ENCODE measurements at places on chromosomes 6 and 20.

DNA sequence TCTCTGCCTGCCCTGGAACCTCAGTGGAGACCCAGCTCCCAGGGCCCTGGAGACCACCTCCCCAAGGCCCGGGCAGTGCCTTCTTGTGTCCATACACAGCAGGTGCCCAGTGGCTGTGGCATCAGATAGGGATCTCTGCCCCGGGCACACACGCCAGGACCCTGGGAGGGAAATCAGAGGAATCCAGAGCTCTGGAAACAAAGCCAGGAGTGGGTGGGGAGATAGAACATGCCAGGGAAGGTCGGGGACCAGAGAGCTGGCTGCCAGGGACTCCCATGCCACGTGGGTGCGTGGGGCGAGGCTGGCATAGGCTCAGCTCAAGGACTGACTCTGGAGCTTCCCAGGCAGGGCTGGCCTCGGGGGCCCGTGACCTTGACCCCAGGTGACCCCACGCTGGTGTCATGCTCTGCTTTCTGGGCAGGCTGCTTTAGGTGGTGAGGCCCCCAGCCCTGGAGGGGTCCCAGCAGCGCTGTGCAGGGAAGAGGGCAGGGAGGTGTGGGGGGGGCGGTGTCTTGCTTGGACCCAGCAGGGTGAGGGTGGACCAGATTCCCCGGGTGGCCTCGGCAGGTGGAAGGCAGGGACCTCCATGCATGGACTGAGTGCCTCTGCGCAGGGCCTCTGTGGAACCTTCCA is 17.6 kb upstream of the GATA5 start:
- no peak for DNase-seq

GRCh38 chr20:45957021-45957941 is 14.7 kb downstream of the ZNF335 start:
- no peak for DNase-seq

DNA sequence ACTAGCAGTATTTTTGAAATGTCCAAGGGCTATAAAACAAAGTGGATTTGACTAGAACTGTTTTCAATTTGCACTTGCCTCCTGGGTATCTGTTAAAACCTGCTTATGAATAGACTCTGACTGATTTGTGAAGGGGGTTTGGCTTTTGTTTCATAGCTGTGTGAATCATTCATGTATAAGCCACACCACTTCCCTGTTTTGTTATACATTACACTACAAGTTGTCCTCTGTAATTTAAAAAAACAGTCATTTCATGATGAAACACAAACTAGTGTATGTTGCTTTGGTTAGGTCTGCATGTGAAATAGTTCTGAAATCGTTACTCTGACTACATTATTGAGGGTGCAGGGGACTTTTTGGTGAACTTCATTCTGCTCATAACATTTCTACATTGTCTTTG is 121.7 kb downstream of the NKAIN2 start:
- DNase-seq: no peak

- DNase-seq: no peak
Measured at GRCh38 chr20:41179961-41180360, 42.6 kb downstream of the PLCG1 start.

DNA sequence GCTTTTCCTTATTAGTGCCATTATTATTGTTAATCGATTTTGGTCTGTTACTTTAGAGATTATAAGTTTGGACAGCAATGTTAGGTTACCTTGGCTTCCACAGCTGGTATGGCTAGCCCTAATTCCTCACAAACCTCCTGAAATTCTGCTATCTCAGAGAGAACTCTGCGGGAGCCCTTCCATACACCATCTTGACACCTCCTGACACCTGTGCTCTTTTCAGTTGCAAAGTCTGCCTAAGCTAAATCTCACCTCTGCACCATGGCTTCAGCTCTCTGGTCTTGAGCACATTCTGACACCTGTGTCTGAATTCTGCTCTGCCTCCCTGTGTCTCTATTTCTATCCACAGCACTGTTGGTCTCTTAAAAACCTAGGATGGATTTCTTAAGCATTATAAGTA is 106.5 kb downstream of the DCDC2 start:
- DNase-seq: no peak

- DNase-seq: no peak
Measured at GRCh38 chr6:96923871-96924493, 546 bp upstream of the KLHL32 start.

GRCh38 chr6:132960720-132961119 is 146.4 kb downstream of the RPS12 start:
- DNase-seq: no peak

GRCh38 chr6:8084586-8084985 is 17.8 kb downstream of the EEF1E1 start:
- no peak for DNase-seq

DNA sequence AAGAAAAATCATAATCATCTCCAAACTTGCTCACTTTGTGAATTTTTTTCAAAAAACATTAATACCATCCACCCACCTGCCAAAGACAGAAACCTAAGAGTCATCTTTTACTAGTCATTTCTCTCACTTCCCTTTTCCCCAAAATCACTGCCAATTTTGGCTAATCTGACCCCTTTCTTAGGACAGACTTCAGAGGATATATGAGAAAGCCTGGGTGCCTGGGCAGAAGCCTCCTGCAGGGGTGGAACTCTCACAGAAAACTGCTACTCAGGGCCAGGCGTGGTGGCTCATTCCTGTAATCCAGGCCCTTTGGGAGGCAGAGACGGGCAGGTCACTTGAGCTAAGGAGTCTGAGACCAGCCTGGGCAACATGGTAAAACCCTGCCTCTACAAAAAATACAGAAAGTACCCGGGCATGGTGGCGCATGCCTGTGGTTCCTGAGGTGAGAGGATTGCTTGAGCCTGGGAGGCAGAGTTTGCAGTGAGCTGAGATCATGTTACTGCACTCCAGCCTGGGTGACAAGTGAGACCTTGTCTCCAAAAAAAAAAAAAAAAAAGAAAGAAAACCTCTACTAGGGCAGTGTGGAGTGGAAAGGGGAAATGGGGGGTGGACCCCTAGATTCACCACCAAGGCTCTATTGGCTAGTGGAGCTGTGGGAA is 3.8 kb downstream of the DEK start:
- DNase-seq: no peak

DNA sequence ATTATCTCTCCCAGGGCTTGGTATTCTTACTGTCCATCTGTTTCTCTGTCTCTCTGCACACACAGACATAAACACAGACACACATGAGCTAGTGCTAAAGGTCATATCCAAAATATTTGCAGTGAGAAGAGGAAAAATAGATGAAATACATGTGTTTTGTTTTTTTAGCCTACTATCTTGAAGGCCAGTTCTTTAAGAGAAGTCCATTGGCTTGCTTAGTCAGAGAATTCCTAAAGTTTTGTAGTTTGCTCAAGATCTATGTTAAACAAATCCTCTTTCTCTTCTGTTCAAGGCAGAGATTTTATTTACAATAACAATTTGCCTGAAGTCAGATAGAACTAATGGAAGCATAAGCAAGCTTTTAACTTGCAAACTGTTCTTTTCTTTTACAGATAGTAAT is 120.0 kb upstream of the AKIRIN2 start:
- DNase-seq: no peak

DNA sequence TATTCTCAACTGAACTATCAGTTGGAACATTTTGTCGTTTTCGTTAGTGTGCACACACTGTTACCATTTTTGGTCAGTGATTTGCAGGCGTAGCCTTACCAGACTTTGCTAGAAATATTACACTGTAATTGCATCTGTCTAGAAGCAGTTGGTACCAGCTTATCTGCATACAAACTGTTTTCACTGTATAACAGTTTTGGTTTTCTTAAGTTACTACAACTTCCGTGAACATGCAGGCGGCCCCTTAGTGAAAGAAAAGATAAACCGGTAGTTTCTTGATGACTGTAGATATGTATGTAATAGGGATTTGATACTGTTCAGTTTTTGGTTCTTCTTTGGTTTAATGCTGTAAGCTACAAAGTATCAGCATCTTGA is 1.3 kb downstream of the DSTN start:
- DNase-seq: no peak

DNA sequence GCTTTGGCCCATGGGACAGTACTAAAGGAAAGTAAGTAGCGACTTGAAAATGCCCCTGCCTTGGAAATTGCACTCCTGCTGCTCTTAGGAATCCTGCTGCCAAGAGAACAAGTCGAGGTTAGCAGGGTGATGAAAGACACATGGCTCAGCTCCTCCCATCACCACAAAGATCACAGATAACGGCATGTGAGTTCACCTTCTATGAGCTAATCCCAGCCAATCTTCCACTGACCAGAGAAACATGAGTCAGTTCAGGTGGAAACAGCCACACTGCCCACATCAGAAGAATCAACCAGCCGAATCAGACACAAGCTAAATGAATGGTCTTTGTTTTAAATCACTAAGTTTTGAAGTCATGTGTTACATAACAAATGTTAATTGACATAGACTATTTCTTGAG is 106.3 kb downstream of the PRKN start:
- DNase-seq: no peak

GRCh38 chr6:104286641-104287040 is 573.1 kb downstream of the HACE1 start:
- no peak for DNase-seq

- DNase-seq: no peak
Measured at GRCh38 chr20:18323705-18324104, 35.4 kb downstream of the ZNF133 start.

GRCh38 chr20:24978513-24978912 is 14.0 kb downstream of the APMAP start:
- DNase-seq: no peak

GRCh38 chr6:33585403-33586107 is 5.5 kb upstream of the BAK1 start:
- DNase-seq: no peak

DNA sequence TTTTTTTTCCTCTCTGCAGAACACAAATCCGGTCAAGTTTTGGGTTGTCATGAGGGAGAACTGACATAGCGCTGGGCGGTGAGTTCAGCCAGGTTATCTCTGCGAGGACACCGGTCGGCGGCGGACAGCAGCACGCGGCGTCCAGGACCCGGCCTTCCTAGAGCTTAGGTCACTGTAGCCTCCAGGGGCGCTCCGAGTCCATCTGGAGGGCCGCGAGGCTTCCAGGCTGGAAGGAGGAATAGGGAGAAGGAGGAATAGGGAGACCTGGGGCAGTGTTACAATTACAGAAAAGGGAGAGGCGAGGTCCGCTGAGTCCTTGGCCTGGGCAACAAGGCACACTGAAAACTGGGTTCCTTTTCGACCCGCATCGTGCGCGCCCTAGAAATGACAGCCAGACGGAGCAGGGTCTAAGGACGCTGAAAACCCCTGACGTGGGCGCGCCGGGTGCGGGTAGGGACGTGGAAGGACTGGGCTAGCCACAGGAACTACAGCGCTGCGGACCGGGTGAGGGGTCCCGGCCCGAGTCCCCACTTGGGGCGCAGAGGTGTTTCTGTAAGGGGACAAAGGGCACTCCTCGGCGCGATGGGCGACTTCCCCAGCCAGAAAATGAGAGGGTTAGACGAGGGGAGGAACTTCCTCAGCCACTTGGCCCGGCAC is 536 bp upstream of the FNDC1 start:
- no peak for DNase-seq

DNA sequence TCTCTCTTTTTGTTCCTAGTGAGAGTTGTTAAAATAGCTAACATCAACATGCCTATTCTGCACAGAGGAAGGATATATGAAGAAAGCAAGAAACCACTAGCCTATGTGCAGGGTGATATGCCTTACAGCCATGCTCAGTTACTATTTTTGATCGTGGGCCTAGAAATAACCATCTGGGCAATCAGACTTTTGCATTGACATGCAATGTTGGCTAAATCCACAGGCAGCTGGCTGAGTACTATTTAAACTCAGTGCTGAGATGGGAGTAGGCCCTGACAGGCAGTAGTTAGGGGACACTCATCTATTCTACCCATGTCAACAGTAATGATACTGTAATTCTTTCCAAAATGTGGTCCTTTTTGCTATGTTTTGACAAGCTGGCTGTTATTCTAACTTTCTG is 89.6 kb downstream of the HDGFL1 start:
- no peak for DNase-seq

- DNase-seq: no peak
Measured at GRCh38 chr6:169163411-169163901, 90.2 kb downstream of the THBS2 start.

- DNase-seq: no peak
Measured at GRCh38 chr6:25004357-25004756, 68.6 kb upstream of the RIPOR2 start.

- no peak for DNase-seq
Measured at GRCh38 chr20:45098103-45098773, 2.7 kb downstream of the KCNS1 start.

GRCh38 chr20:49821870-49822331 is 9.3 kb downstream of the SLC9A8 start:
- DNase-seq: no peak

- DNase-seq: no peak
Measured at GRCh38 chr6:139442188-139442671, 67.8 kb upstream of the CITED2 start.

- DNase-seq: no peak
Measured at GRCh38 chr6:49892280-49892679, 25.9 kb upstream of the CRISP1 start.

DNA sequence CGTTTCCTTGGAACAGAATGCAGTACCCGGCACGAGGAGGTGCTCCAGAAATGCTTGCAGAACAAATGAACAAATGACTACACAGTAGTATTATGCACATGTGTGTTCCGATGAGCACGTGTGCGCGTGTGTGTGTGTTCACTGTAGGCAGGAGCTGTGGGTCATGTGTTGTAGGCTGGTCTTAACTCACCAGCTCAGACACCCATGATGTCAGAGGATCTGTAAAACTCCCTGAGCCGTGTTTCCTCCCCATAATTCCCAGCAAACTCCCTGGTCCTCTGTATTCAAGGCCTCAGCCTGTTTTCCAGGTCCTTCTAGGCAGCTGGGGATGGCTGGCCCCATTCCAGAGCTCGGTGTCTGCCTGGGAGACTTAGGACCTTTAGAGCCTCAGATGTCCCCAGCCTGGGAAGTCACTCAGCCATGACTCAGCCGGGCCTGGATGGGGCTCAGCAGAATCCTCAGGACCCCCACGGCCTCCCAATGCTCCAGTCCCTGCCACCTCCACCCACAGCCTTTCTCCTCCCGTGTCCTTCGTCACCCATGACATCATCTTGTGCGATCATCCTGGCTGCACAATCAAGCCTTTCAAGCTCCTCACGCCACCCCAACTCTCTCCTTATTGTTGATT is 475.0 kb upstream of the SULF2 start:
- DNase-seq: no peak

- DNase-seq: no peak
Measured at GRCh38 chr6:118306392-118307238, 241.5 kb upstream of the PLN start.

DNA sequence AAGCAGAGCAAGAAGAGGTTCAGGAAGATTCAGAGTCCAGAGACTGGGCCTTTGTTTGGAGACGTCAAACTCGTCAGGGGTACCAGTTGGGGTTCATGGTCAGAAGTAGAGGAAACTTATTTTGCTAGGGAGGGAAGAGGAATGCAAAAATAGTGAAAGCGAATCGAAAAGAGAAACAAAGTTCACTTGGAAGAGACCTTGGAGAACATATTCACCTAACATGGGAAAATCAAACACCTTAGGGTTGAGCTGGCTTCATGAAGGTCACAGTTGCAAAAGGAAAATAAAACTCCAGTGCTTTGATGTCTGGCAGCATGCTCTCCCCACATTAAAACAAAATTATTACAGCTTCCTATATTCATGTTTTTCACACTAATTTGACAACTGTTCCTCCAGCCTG is 440.4 kb downstream of the EPM2A start:
- no peak for DNase-seq

- no peak for DNase-seq
Measured at GRCh38 chr6:106799031-106799894, 169.9 kb downstream of the QRSL1 start.

- DNase-seq: no peak
Measured at GRCh38 chr6:44512868-44513741, 125.6 kb downstream of the CDC5L start.
